ENCODE measurements at places on chromosomes 1 and 21. TPM values are rescaled to one million over a fixed set of nuclear protein-coding genes. Genes with fewer than 3 reads are reported as not detected.

GRCh38 chr1:68217618-68218017 lies 14.7 kb downstream of the WLS start:
- no peak for DNase-seq

DNA sequence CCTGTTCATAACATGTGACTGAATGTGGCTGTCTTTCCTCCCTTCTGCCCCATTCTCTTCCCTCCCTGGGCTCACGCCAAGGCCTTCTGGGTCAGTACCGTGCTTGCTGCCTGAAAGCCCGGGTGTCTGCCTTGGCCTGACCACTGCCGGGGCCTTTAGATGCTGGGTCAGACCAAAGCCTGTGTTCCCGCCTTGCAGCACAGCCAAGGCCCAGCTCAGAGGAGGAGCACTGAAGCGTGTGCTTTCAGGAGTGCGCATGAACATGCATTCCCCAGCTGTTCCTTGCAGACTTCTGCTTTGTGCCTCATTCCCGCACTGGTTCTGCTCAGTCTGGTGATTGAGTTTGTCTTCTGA lies 27.0 kb upstream of the SARS1 start:
- DNase-seq = no peak

DNA sequence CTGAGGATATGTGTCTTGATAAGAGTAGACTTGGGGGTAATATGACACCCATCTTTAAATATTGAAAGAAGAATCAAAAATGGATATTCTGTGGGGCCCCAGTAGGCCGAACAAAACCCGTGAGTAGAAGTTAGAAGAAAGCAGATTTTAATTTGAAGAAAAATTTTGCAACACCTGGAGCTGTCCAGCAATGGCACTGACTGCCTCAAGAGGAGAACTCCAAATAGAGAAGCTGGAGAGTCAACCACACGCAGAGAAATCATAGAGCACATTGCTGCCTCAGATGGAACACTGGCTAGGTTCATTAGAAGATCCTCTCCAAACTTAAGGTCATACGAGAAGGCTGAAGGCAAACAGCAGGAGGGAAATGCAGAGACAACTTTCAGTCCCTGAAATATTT lies 6.8 kb downstream of the NHLH1 start:
- DNase-seq = no peak

The TENT5C gene
- 0.51 TPM for total RNA-seq

Measured in dermis blood vessel endothelial cell (primary cell).